ENCODE measurements at places on chromosomes 7 and 10. TPM values are rescaled to one million over a fixed set of nuclear protein-coding genes. Genes with fewer than 3 reads are reported as not detected.

CHAT gene
- total RNA-seq, result not detected

CACNA2D1 gene
- 3.8 TPM for total RNA-seq

SPDYE5 gene
- not detected for total RNA-seq

GBX1 gene
- 0.17 TPM for total RNA-seq

OR2A25 gene
- total RNA-seq, result not detected

LRRTM3 gene
- not detected for total RNA-seq

PRPS1L1 gene
- not detected for total RNA-seq

KCND2 gene
- not detected for total RNA-seq

SPDYE8 gene
- not detected for total RNA-seq

ZNF680 gene
- 2.0 TPM for total RNA-seq

SORCS3 gene
- not detected for total RNA-seq

OR2A12 gene
- not detected for total RNA-seq
